ENCODE measurements at places on chromosomes 12 and 14. TPM values are rescaled to one million over a fixed set of nuclear protein-coding genes. Genes with fewer than 3 reads are reported as not detected.

TAS2R7 gene
- not detected for polyA plus RNA-seq

LRRC10 gene
- polyA plus RNA-seq, result 0.05 TPM

SLC2A14 gene
- polyA plus RNA-seq, result 0.47 TPM

GZMB gene
- not detected for polyA plus RNA-seq

TDRD9 gene
- polyA plus RNA-seq, result 0.62 TPM

MYO1H gene
- 0.33 TPM for polyA plus RNA-seq

SP1 gene
- polyA plus RNA-seq, result 37.2 TPM

USP44 gene
- 1.00 TPM for polyA plus RNA-seq

All from forelimb muscle (tissue), 1 donor.